ENCODE measurements at places on chromosomes 16 and 17. TPM values are rescaled to one million over a fixed set of nuclear protein-coding genes. Genes with fewer than 3 reads are reported as not detected.

DNA sequence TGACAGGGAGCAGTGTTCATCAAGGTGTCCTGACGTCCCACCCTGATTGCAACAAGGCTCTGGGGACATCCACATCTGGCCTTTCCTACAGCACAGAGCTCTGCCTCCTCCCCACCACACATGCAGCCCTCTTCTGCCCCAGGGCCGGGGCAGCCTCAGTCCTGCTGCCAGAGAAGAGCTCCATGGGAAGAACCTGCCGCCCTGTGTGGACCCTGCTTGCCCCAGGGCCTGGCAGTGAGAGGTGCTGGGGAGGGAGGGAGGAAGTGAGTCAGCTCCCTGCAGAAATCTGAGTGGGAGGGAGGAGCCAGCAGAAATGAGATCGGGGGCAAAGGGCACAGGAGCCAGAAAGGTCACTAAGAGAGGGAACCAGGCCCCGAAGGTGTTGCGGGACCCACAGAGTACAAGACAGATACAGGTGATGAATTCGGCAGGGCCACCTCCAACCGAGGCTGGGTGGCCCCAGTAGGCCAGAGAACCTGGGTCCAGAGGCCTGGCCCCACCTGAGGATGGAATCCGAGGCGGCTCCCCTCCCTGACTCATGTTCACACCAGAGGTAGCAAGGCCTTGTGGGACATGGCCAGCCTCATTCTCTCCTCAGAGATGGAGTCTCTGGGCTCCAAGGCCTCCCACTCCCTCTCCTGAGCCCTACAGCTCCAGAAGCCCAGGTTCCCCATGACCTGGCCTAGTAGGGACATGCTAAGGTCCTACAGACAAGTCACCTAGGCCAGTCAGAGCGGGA lies 24.8 kb downstream of the MYO18A start:
- peak; percentile 70 for DNase-seq

DNA sequence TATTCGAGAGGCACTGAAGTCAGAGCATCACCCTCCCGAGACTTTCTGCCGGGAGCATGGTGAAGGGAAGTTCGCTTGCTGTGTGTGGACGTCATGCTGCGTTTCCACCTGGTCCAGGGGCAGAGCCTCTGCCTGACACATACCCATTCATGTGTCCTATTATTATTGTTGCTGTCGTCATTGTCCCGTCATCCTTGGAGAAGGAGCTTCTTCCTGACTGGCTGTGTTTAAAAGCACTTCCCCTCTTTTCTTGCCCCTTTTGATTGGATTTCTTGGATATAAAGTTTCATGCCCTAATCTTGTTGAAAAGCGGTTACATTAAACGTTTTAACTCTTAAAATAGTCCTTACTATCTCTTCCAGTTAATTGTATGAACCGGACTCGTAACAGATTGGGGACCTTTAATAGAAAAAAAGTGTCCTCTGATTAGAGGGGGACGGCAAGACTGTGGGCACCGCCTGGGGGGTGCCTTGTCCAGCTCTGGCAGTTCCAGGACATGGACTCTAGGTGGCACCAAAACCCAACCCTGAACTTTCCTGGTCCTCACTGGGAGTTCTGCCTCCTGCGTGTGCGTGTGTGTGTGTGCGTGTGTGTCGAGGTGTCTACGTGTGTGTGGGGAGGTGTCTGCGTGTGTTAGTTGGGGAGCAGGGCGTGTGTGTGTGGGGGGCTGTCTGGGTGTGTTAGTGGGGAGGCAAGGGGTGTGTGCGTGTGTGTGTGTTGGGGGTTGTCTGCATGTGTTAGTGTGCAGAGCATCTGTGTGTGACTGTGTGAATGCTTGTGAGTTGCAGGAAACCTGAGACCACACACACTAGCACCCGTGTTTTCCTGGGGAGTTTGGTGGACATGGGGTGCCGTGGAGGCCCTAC lies 133.3 kb upstream of the CIBAR2 start:
- DNase-seq: peak; percentile 64

GRCh38 chr16:87747626-87748414 lies 18.0 kb downstream of the KLHDC4 start:
- no peak for DNase-seq

DNA sequence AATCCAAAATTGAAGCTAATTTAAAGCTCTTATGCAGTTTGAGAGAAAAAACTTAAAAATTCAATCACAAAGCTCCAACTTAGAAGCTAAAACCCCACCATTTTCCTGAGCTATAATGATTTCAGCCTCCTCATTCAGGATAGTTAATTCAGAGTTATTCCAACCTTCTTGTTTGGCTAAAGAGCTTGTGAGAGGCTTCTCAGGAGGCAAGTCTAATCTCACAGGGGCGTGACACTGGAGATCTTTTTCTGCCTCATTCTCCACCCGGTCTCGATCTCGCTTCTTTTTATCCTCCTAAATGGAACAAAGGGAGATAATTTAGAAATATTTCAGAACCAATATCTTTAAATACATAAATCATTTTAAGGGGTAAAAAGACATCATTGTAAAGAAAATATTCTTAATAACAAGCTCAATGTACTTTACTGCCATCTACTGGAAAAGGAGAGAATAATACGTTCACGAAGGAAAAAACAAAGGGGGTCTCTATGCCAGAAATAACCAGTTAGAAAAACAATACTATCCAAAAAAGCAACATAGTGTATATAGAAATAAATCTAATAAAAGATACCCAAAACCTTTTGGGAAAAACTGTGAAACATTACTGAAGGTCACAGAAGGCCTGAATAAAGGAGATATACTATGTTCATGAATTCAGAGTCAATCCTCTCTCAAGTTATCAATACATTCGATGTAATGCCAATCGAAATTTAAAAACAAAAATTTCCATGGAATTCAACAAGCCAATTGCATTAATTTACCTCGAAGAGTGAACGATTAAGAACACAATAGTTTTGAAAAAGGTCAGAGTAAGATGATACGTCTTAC lies 13.9 kb downstream of the BRD7 start:
- no peak for DNase-seq

Gene NKD1
- total RNA-seq: 27.8 TPM

DNA sequence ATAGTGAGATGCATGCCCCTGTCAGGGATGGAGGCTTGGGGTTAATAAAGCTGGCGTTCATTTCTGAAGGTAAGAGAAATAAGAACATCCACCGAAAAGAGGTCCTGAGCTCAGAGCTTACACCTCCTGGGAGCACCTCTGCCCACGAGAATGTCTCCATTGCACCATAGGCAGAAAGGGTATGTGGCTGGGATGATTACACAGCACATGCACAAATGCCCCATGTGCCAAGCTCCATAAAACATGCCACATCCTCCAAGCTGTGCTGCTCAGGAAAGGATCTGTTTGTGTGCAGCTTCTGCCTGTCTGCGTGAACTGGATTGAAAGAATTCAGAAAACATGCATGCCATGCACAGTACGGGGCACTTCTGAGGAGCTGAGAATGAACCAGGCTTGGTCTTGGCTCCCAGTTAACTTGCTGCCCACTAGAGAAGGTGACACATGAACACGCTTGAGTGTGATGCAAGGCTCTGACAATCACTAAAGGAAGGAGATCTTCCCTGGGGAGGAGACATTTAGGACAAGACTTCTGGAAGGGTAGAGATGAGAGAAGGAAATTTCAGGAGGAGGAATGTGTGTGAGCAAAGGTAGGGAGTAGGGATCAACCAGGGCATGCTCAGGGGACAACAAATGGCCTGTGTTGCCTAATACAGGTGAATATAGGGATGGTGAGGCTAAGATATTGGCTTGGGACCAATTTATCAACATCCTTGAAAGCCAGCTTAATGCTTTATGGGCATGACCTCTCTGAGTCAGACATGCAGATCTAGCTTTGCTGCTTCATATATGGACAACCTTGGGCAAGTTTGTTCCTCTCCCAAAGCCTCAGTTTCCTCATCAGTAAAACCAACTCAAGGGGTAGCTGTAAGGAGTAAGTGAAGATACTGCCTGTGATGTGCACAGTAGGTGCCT lies 32.0 kb upstream of the SMPD3 start:
- no peak for DNase-seq

- peak; percentile 69 for DNase-seq
Measured at GRCh38 chr17:78316867-78317789, 42.7 kb downstream of the SOCS3 start.

DNA sequence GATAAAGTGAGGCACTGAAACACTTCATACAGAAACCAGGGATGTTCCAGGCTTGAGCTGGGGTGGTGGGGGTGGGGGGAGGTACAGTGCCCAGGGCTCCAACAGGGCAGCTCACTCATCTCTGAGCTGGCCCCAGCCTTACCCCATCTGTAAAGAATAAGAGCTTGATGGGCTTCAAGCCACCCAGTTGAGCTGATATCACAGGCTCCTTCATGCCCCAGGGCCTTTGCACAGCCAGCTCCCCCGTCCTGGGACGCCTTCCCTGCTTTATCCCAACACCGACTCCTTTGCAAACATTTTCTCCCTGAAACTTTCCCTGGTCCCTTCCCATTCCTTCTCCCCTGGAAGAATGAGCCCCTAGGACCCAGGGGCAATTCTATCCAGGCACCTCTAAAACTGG lies 261.7 kb downstream of the PARN start:
- DNase-seq: no peak

Gene SLFN12L
- 5.6 TPM for total RNA-seq

Gene CARD14
- 19.3 TPM for total RNA-seq

DNA sequence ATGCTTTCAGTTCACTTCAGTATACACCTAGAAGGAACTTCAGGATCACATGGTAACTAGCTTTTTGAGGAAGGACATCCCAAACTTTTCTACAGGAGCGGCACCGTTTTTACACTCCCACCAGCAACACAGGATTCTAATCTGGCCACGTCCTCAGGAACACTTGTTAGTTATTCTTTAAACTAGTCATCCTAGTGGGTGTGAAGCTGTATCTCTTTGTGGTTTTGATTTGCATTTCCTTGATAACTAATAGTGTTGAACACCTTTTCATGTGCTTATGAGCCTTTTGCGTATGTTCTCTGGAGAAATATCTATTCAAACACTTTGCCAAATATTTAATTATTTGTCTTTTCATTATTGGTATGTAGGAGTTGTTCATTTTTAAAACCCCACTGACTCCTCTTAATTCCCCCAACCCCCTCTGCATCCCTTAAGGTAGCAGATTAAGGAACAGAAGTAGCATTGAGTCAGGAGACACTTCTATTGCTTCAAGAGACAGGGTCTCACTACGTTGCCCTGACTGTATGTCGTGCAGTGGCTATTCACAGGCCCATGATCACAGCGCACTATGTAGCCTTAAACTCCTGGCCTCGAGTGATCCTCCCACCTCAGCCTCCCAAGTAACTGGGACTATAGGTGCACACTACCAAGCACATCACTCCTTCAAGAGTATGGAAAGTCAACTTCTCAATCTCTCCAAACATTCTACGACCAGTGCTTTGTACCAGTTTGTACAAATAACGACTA lies 25.4 kb downstream of the YWHAE start:
- no peak for DNase-seq

DNA sequence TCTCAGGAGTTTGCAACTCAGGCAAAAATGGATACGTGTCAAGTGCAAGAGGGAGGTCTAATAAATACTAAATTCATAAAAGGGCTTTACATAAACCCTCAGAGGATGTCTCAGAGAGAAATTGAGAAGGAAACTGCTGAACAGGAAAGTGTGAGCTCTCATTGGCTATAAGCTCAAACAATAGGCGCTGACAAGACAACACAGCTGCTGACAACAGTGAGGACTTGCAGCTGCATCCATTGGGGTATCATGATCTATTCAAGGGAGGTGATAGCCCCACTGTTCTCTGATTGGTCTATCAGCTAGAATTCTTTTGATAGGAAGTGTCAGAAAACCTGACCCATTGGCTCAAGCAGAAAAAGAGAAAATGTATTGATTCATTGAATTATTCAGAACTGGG lies 187.2 kb downstream of the CBLN1 start:
- DNase-seq: no peak

Gene CUEDC1
- total RNA-seq: 36.9 TPM

Gene ITGA2B
- 1.1 TPM for total RNA-seq

Gene OTOP3
- total RNA-seq: not detected

GRCh38 chr16:19664166-19664565 lies 53.9 kb downstream of the KNOP1 start:
- DNase-seq: no peak

- no peak for DNase-seq
Measured at GRCh38 chr17:43547659-43548256, 1.6 kb upstream of the ETV4 start.

- no peak for DNase-seq
Measured at GRCh38 chr16:79265196-79265595, 335.3 kb downstream of the MAF start.

GRCh38 chr17:42675348-42675964 lies 1.3 kb downstream of the PLEKHH3 start:
- DNase-seq: no peak

- no peak for DNase-seq
Measured at GRCh38 chr17:65495122-65496055, 66.1 kb downstream of the AXIN2 start.

DNA sequence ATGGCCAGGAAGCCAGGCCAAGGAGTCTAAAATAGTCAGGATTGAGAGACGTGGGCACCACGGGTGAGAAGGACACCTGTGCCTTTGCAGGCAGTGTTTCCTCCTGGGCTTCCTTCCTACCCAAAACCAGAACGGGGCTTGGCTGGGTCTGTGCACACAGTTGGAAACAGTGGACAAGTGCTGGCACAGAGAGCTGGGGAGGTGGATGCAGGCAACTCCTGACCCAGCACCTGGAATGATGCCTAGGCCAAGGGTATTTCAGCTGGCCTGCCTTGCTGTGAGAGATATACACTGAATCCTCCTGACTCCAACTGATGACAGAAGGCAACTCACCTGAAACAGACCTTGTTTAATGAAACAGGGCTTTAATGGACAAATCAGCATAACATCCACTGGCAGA lies 186.2 kb downstream of the SLC39A11 start:
- DNase-seq: no peak

Gene WFDC1
- total RNA-seq: 63.5 TPM

Data from ureter (tissue), 1 donor.